Endothelial cell of umbilical vein (primary cell): ENCODE measurements at places on chromosomes 4 and X.
A peak's percentile ranks its signal among the peaks of the same experiment; 100 is the strongest.

DNA sequence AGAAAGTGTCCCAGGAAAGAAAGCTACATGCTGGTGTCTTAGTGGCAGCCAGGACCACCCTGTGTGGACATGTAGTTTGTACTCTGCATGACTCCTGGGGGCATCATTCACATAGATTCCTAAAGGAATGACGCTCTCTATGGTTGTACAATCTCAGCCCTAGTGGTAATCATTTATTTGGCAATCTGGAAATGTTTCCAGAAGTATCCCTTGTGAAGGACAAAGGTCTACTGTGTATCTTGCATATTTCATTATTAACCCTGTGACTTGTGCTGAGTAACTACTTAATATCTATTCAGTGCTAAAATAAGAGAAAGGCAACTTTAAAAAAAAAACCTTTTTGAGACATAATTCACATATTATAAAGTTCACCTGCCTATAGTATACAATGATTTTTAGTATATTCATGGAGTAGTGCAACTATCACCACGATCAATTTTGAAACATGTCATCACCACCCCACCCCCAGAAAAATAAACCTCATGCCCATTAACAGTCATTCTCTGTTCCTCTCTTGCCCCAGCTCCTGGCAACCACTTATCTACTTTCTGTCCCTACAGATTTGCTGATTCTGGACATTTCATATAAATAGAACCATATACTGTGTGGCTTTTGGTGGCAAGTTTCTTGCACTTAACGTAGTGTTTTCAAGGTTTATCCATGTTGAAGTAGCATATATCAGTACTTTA lies 51.7 kb downstream of the SHROOM3 start:
- no peak for DNase-seq

- peak; percentile 71 for DNase-seq
Observed at GRCh38 chr4:156578005-156578404, 393.6 kb downstream of the PDGFC start.

DNA sequence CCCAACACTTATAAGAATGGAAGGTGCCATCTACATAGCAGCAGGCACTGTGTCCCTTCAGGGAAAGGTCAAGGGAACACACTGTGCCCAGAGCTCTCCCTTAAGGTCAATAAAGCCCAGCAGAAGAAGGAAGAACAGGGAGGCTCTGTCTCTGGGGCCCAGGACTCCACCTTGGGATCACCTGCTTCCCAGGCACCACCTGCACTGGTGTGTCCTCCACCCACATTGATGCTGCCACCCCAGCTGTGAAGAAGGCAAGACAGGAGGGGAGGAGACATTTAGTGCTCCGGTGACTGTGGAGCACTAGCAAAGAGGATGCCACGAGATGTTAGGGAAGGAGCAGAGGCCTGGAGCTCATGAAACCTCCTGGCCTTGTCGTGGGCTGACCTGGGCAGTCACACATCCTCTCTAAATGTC lies 53.4 kb downstream of the FHDC1 start:
- no peak for DNase-seq

DNA sequence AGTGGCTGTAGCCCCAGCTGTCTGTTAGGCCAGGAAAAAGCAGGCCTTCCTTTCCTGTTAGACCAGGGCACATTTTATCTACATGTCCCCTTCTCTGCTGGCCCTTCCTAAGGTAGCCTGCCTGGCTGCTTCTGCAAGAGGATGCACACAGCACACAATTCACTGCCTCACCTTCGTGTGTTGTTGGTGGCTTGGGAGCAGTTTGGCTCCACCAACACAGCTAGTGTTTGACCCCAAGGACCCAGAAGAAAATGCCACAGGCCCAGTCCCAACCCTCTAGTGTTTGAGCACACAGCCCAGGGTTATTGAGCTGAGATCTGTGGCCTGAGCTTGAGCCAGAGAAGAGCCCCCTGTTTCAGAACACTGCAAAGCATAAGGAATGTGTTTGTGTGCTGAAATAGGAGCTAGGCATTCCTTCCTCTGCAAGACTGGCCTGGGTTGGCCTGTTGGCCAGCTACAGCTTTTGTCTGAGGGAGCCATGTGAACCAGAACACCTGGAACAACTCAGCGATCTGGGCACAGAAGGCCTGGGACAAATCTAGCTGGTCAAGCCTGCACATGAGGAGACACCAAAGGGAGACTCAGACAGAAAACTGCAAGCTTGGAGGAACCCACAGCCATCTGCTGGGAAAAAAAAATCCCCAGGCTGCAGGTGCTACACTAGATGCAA lies 26.4 kb downstream of the MAGEE1 start:
- no peak for DNase-seq

DNA sequence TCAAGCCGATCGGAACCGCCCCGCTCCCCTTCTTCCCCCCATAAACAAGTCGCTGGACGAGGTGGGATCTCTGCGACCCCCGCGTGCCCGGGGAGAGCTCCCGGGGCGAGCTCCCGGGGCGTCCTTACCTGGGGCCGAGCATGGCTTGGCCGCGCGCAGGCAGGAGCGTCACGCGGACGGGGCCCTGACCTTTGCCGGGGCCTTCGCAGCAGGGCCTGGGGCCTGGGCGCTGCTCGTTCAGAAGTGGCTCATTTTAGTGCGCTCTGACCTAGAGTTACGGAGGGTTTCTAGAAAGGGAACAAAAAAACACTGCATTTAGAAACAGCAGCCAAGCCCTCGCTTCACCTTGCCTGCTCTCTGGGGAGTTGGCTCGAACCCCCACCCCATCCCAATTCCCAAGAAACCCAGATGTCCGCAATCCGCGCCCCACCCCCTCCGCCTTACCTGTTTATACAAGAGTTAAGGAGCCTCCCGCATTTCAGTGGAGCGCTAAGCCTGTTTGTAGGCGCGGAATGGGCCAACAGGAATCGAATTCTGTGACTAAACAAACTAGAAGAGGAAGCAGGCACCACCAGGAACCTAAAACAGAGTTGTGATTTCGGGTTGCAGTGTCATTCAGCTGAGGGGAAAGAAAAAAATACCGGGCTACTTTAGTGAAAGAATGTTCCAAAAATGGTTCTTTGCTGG lies 814 bp upstream of the RBM47 start:
- no peak for DNase-seq

GRCh38 chr4:182093431-182093831 lies 149.8 kb upstream of the TENM3 start:
- DNase-seq, result no peak

- no peak for DNase-seq
Observed at GRCh38 chrX:75781611-75782010, 3.4 kb downstream of the MAGEE2 start.

GRCh38 chrX:31124536-31124935 lies 52.7 kb upstream of the FTHL17 start:
- DNase-seq, result peak; percentile 18

- no peak for DNase-seq
Observed at GRCh38 chr4:180636696-180637404, 1606.4 kb upstream of the TENM3 start.

DNA sequence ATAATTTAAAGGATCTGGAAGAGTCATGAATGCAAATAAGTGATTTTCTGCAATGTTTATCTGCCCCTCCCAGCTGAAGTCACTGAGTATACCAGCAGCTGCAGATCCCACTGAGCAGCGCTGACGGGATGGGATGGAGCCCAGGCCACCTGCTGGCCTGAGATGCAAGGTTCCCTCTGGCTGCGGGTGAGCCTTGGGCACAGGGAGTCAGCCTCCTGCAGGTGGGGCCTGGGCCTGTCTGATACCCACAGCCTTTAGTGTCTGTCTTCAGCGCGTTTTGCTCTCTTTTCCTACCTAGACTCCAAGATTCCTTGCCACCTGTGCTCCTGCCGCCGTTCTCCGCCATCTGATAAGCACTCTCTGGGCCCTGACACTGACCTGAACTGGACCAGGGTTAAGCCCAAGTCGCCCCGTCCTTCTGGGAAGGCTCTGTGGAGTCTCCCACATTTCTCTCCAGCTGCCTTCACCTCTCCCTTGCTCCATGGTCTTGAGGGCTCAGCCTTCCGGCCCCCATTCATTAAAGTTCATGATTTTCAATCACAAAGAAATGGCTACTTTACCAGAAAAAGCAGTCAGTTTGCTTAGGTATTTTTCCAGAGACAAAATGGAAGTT lies 223.1 kb upstream of the FAT1 start:
- DNase-seq, result no peak

DNA sequence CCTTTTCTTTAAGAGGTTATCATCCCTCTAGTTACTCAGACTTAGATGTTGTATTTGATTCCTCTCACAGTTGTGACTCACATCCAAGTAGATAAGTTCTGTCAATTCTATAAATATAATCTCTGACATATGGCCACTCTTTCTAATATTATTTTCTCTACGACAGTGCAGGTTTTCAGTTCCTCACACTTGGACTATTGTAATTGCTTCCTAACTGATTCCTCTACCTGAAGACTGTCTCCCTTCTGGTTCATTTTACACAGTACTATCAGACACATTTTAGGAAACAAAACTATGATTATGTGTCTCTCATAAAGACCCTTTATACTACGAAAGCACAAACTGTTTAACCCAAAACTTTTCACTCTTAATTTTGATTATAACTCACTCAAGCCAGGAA lies 31.3 kb upstream of the GNRHR start:
- no peak for DNase-seq

- DNase-seq, result no peak
Observed at GRCh38 chrX:125395626-125396025, 76.0 kb downstream of the TEX13C start.

DNA sequence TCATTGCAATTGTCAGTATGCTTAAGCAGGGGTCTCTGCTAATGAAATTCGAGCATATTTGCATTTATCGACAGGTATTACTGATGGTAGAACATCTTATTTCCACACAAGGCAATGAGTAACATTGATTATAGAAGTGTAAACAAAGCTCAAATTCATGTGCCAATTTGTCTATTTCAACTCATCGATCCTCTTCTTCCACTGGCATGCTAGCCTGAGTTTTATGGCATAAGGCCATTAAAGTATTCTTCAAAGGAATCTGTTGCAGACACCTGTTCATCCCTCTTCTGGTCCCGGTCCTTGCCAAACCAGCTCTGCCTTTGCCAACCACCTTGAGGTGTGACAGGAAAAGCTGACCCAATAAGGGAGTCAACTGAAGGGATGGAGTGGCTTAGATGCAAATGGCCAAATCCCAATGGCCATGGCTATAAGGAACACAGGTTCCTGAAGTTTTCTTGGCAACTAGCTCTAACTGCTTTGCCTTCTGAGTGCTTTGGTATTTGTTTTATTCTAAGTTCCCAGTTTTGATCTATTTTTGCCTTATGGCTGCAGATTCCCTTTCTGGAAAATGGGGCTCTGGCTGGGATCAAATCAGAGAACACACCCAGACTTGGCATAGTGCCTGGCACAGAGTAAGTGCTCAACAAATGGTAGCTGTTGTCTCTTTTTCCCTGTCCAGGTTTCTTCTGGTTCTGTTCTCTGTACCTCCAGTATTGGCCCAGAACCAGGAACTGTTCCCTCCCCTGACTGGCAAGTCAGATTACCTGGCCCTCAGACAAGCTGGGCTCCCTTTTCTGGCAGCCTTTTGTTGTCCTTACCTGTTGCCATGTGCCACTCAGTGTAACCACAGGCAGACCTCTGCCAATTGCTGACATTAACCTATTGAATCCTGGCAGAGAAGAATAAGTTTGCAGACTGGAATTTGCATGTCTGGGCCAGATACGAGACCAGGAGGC lies 63.1 kb downstream of the RTL9 start:
- DNase-seq, result no peak

DNA sequence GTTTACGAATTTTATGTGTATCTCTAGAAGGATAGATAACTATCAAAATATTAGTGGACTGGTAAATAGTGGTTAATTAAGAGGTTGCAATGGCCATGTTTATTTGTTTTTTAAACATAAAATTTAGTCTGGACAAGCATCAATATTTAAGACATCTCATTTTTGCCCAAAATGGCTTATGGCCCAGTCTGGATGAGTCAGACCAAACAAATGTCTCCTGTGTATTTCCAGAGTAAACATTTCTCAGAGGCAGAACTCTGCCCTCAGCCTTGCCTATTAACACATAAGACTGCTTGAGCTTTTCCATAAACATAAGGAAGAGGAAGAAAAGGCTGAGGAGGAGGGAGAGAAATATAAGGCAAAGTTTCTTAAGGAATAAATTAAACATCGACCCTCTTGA lies 277.1 kb upstream of the DIAPH2 start:
- DNase-seq, result peak; percentile 65

DNA sequence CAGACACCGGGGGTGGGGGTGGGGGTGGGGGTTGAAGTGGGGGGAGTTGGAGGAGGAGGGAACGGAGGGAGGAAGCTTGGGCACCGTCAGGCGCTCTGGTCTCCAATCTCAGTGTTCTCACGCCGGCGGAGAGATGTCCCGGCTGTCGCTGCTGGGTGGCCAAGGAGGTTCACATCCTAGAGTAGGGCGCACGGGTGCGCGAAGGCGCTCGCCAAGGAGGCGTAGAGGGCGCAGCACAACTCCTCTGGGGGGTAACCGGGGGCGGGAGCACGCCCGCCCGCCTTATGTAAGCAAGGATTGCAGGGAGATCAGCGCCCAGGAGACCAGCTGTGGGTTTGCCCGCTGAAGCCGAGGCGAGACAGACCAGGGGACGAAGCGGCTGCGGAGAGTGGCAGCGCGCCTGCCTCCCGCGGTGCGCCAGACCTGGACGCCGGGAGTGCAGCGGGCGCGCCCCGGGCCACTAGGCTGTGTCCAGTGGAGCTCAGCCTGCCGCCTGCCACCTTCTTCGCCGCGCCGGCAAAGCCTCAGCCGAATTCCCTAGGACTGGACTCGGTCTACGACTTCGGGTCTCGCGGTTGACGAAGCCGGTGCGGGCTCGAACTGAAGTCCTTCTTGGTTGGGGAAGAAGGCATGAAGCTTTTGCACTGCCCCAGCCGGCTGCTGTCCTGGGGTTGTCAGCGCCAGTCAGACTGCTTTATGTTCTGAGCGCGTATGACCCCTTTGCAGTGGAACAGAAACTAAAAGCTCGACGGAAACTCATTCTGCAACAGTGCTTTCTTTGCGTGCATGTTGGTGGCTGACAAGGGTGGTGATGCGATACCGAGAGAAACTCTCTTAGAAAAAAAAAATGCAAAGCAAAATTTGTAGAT lies 707 bp upstream of the UNC5C start:
- DNase-seq, result peak; percentile 41

- DNase-seq, result no peak
Observed at GRCh38 chr4:42733380-42733779, 76.5 kb upstream of the ATP8A1 start.

- DNase-seq, result no peak
Observed at GRCh38 chr4:13615161-13615560, 12.4 kb downstream of the BOD1L1 start.

DNA sequence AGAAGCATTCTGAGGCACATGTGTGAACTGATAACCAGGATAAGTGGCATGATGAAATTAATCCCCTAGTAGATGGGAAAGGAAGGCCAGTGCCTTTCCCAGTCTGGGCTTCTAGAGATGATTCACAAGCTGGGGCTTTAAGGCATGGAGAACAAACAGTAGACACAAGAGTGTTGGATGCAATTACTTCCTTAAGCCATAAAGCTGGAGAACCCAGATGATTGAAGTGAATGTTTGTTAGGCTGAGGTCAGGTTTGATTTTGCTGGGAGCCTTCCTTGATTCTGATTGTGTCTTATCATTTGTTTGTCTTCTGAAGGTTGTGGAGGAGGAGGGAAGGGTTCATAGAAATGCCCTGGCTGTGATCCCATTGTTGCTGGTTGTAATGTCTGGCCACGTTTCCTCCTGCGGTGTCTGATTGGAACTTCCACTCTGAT lies 125.2 kb downstream of the NHS start:
- peak; percentile 85 for DNase-seq
